ENCODE measurements at places on chromosomes 4 and X.
A peak's percentile ranks its signal among the peaks of the same experiment; 100 is the strongest.

- H3K27me3 ChIP-seq: peaks cover 13% of the 10 kb centered on the region
- no peak overlapping the region for H3K27ac ChIP-seq
- H3K4me1 ChIP-seq: no peaks in the 10 kb centered on the region
- H3K4me3 ChIP-seq: no peak overlapping the region
Measured at GRCh38 chr4:8897251-8898167, 25.9 kb upstream of the HMX1 start.

DNA sequence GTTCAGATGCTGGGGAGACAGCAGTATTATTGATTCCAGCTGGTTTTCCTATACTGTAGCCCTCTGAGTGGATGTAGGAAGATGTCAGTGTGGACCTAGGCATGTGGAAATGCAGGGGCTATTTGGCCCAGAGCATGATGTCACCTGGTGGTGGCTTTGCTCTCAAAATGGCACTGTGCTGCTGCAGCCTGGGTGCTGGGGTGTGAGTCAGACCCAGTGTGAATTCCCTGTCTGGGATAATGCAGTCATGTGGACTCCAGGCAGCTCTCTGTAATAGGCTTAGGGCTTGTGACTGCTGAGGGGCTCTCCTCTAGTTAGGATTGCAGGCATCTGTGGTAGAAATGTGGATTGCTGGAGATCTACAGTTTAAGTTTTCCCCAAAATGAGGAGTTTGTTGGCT lies 70.7 kb downstream of the DCAF8L2 start:
- H3K4me1 ChIP-seq: no peaks in the 10 kb centered on the region
- no peak overlapping the region for H3K27ac ChIP-seq
- no peaks in the 10 kb centered on the region for H3K27me3 ChIP-seq
- no peak for DNase-seq
- H3K36me3 ChIP-seq: no peaks in the 10 kb centered on the region

DNA sequence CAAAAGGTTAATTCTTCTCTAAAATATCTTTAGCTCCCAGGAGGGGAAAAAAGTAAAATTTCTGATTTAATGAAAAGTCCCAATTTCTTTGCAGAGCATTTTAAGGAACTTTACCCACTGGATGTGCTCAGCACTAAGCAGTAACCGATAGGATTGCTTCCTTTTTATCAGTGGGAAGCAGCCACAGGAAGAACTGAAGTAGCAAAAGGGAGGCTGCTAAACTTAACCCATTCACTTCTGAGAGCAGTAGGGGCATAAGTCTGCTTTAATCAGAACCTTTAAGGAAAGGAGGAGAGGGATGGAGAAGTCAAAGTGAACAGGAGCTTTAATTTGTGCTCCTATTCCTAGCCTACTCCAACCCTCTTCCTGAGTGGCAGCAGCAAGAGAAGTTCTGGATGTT lies at the start of gene F8:
TSS of gene F8 (minus strand) at position 139 of the 400 bp plus-strand sequence. CDS start 171 bp downstream, outside the sequence.
- H3K4me3 ChIP-seq: no peak within 1 kb of the TSS
- H3K27me3 ChIP-seq: peaks cover 9% of the 10 kb centered on the region
- no peak for DNase-seq
- H3K27ac ChIP-seq: no peak within 1 kb of the TSS
- no peaks in the 10 kb centered on the region for H3K36me3 ChIP-seq
- H3K4me1 ChIP-seq: peaks cover 5% of the 10 kb centered on the region

- H3K4me3 ChIP-seq: no peak overlapping the region
- H3K27ac ChIP-seq: no peak overlapping the region
- H3K36me3 ChIP-seq: no peaks in the 10 kb centered on the region
- no peaks in the 10 kb centered on the region for H3K27me3 ChIP-seq
Measured at GRCh38 chr4:69713593-69713992, 46.8 kb downstream of the SULT1B1 start.

- no peak overlapping the region for H3K27ac ChIP-seq
- H3K4me1 ChIP-seq: peaks cover 2% of the 10 kb centered on the region
- no peak overlapping the region for H3K4me3 ChIP-seq
- peaks cover 20% of the 10 kb centered on the region for H3K27me3 ChIP-seq
Measured at GRCh38 chrX:47613082-47613481, 6.6 kb downstream of the SYN1 start.

DNA sequence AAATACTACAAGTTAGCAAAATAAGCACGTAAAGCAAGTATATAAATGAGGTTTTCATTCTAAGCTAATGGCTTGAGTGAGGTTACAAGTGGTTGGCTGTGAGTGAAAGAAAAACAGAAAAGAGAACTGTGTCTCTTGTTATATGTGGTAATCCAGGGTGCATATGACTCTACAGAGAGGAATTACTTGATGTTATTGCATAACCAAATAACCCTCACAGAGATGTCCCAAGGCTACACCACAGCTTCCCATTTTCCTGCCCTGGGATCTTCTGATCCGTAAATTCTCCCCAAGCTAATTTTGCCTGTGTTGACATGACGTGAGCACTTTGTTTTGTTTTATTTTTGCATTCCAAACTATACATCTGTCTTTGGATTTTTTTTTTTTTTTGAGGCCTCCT lies 470.0 kb upstream of the INTU start:
- H3K4me3 ChIP-seq: no peak overlapping the region
- H3K36me3 ChIP-seq: no peaks in the 10 kb centered on the region
- no peaks in the 10 kb centered on the region for H3K27me3 ChIP-seq
- no peak overlapping the region for H3K27ac ChIP-seq
- no peaks in the 10 kb centered on the region for H3K4me1 ChIP-seq
- DNase-seq: no peak

DNA sequence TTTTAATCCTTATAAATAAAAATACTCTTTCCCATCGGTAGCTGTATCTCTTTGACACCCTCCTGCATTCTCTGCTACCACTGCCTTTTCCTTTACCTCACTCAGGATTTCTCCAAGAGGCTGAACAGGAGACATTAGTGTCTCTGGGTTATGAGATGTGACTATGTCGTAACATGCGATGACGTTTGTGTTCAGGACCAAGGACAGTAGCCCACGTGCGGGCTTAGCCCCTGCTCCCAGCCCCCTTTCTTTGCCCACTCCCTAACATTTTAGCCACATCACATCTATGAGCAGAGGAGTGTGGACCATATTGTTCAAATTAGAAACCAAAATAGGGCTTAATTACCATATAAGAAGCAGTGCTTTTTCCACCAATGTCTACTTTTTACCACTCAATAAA lies 369.3 kb downstream of the FBXW7 start:
- no peaks in the 10 kb centered on the region for H3K36me3 ChIP-seq
- H3K27me3 ChIP-seq: peaks cover 19% of the 10 kb centered on the region
- H3K27ac ChIP-seq: no peak overlapping the region
- H3K4me3 ChIP-seq: no peak overlapping the region
- H3K4me1 ChIP-seq: peaks cover 1% of the 10 kb centered on the region

GRCh38 chr4:107215222-107215621 lies 179.1 kb upstream of the DKK2 start:
- no peaks in the 10 kb centered on the region for H3K4me1 ChIP-seq
- no peak overlapping the region for H3K4me3 ChIP-seq
- H3K27me3 ChIP-seq: no peaks in the 10 kb centered on the region
- no peak overlapping the region for H3K27ac ChIP-seq
- H3K36me3 ChIP-seq: no peaks in the 10 kb centered on the region
- DNase-seq: no peak

DNA sequence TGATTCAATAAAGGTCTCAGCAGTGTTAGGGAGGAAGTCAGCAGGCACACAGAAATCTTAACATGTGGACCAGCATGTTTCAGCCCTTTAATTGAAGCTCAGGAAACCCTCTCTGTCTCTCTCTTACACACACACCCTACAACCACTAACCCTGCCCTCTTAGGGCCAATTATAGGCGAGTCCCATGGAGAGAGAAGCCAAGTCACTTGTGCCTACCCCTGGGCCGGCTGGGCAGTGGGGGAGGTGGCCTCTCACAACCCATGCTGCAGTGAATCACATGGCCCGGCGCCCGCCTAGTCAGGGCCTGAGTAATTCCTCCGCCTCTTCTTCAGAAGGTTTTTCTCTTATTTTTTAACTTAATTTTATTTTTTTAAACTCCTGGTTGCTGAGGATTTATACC lies 3.7 kb downstream of the FGD1 start:
- H3K27me3 ChIP-seq: peaks cover 37% of the 10 kb centered on the region
- DNase-seq: no peak
- peaks cover 6% of the 10 kb centered on the region for H3K4me1 ChIP-seq
- H3K27ac ChIP-seq: no peak overlapping the region

- no peak for DNase-seq
- peak overlapping the region; percentile 30 for H3K4me3 ChIP-seq
- H3K4me1 ChIP-seq: peaks cover 54% of the 10 kb centered on the region
Measured at GRCh38 chrX:136586386-136586785, 54.4 kb downstream of the VGLL1 start.

DNA sequence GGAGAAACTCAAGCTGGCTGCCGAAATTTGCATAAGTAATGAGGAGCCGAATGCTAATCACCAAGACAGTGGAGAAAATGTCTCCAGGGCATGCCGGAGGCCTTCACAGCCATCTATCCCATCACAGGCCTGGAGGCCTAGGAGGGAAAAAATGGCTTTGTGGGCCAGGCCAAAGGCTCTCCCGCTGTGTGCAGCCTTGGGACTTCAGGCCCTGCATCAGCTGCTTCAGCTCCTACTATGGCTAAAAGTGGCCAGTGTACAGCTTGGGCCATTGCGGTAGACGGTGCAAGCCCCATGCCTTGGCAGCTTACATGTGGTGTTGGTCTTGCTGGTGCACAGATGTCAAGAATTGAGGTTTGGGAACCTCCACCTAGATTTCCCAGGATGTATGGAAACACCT lies 162.6 kb upstream of the FAM47A start:
- no peak for DNase-seq
- no peak overlapping the region for H3K27ac ChIP-seq
- H3K4me1 ChIP-seq: no peaks in the 10 kb centered on the region

DNA sequence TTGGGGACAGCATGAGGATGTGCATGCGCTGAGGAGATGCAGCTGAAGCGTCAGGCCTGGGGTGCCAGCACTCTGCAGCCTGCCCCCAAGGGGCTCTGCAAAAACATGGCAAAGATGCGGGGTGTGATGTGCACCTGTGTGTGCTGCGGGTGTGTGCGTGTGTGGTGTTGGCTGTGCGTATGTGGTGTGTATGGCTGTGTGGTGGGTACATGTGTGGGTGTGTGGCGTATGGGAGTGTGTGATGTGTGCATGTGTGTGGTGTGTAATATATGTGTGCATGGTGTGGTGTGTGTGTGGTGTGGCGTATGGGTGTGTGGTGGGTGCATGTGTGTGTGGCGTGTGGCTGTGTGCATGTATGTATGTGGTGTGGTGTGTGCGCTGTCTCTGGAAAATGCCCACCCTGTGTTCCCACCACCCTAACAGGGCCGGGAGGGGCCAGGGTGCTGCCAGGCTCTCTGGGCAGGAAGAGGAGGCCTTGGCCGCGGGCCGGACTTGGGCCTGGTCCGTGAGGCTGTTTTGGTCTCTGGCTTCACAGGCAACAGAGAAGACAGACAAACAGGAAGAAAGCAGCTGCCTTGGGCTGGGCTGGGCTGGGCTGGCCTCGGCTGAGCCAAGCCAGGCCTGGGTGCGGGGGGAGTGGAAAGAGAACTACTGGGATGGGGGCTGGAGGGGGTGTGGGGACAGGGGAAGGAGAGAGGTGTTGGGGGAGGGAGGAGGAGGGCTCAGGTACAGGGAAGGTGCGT lies 1.1 kb upstream of the AVPR2 start:
- no peak for DNase-seq
- no peak overlapping the region for H3K4me3 ChIP-seq
- H3K4me1 ChIP-seq: peaks cover 23% of the 10 kb centered on the region
- no peaks in the 10 kb centered on the region for H3K27me3 ChIP-seq
- H3K36me3 ChIP-seq: no peaks in the 10 kb centered on the region

DNA sequence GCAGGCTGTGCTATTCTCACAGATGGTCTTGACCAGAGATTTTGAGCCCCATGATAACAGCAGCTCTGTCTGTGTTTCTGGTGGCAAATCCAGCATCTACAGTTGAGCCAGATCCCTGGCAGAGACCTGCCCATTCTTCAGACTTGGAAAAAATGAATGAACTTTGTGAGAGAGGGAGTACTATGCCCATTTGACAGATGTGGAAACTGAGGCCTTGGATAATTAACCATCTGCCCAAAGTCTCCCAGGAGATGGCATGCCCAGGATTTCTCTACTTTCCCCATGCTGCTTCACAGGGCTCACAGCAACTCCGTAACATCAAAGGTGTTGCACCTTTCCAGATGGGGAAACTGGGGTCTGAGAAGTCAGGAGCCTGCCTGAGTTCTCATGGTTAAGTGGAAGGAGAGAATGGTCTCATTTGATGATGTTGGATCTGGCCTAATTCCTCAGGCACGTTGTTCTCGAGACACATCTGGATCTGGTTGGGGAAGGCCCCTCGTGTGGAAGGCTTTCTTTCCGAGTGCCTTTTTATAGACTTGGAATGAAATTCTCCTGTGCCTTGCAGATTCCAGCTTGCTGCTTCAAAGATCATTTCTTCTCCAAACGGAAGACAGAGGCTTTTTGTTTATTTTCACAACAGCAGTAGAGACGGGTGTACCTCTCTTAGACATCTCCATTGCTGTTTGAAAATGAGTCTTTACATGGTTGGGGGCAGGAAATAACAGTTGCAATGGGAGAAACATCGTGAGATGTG lies 73.3 kb upstream of the STX18 start:
- H3K36me3 ChIP-seq: no peaks in the 10 kb centered on the region
- no peak overlapping the region for H3K27ac ChIP-seq
- H3K4me1 ChIP-seq: no peaks in the 10 kb centered on the region

DNA sequence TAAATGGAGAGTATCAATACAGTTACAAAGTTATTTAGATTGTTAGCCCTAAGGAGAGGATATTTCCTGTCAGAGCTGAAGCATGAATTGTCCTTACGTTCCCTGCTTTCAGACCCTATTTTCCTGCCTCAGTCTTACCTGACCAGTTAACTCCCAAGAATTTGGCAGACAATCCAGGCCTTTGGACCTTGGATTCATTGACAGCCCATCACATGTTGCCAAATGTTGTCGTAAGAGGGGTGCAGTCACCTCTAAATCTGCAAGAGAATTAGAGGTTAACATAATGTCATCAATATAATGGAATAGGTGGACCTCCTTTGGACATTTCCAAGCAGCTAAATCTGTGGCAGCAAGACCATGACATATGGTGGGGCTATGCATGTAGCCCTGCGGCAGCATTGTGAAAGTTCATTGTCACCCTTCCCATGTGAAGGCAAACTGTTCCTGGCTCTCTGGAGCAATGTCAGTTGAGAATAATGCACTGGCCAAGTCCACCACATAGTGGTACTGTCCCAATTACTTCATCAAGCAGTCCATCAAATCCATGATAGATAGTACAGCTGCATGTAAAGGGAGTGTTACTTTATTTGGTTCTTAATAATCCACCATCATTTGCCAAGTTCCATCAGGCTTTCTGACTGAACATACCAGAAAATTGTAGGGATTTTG lies 1137.0 kb upstream of the POU3F4 start:
- no peaks in the 10 kb centered on the region for H3K36me3 ChIP-seq
- H3K27me3 ChIP-seq: no peaks in the 10 kb centered on the region
- H3K4me3 ChIP-seq: no peak overlapping the region
- no peaks in the 10 kb centered on the region for H3K4me1 ChIP-seq
- DNase-seq: no peak

DNA sequence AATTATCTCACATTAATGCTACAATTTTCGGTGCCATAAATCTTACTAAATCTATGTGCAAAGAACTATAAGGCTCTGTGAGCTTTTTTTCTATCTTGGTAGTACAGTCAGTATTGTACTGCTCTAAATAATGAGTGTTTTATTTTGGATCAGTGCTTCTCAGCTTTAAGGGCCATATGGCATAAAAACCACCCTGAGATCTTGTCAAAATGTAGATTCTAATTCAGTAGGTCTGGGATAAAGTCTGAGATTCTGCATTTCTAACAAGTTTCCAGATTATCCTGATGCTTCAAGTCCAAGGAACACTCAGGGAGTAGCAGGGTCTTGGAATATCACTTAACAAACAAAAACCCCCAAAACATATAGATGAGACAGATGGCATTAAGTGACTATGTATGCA lies 486.5 kb downstream of the GRXCR1 start:
- H3K36me3 ChIP-seq: no peaks in the 10 kb centered on the region
- no peak for DNase-seq
- H3K4me3 ChIP-seq: no peak overlapping the region
- H3K4me1 ChIP-seq: no peaks in the 10 kb centered on the region
- H3K27me3 ChIP-seq: no peaks in the 10 kb centered on the region

Data from activated T-helper 2 cell treated with anti-CD3 and anti-CD28 coated beads, Interferon-gamma antibody, Interleukin-2, Interleukin-4, amounts not matched to agents 10 μg/mL and 5 μg/mL and 100 μg/mL, durations not matched to agents 14 hours and 24 hours and 36 hours (primary cell).